Subcutaneous preadipocyte (primary cell): ENCODE measurements at places on chromosomes 13 and 19. TPM values are rescaled to one million over a fixed set of nuclear protein-coding genes. Genes with fewer than 3 reads are reported as not detected.

Gene ZNF28
- total RNA-seq: 10.7 and 13.7 TPM in 2 replicates

Gene PSG4
- total RNA-seq: 0.37 and 0.59 TPM in 2 replicates

Gene CDC42EP5
- 7.6 and 18.4 TPM in 2 replicates for total RNA-seq

Gene ZIK1
- 4.4 and 4.9 TPM in 2 replicates for total RNA-seq

Gene CYP4F8
- not detected in 2 replicates for total RNA-seq

Gene PRR19
- under 0.01 and 0.20 TPM in 2 replicates for total RNA-seq

Gene MUC16
- under 0.01 TPM in 1 of 2 replicates, not detected in the other for total RNA-seq

Gene SRRM5
- total RNA-seq: 0.37 TPM in 1 of 2 replicates, not detected in the other

Gene RUVBL2
- 301 and 328 TPM in 2 replicates for total RNA-seq

Gene LYPD5
- total RNA-seq: 0.73 TPM in 1 of 2 replicates, not detected in the other

Gene PTGER1
- total RNA-seq: 1.8 and 12.5 TPM in 2 replicates

Gene SWSAP1
- 0.59 and 0.73 TPM in 2 replicates for total RNA-seq

Gene ZNF296
- 0.20 TPM in 1 of 2 replicates, not detected in the other for total RNA-seq
